ENCODE measurements at places on chromosomes 2 and 18.
A peak's percentile ranks its signal among the peaks of the same experiment; 100 is the strongest.

DNA sequence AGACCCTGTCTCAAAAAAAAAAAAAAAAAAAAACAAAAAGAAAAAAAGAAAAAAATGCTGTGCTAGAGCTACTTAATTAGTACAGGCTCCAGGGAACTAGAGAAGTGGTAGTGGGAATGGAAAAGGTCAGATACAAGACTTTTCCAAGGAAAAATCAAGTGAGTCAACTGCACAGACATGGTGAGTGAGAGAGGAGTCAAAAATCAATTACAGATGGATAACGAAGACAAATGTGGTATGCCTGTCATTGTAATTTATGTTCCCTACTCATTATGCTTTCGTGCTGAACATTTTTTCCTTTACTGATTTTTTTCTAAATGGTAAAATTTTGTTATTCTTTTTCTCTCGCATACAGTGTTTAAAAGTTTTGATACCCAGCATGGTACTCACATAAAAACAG, 111.5 kb downstream of the MDH1 start:
- peaks cover 10% of the 10 kb centered on the region for H3K27me3 ChIP-seq
- no peaks in the 10 kb centered on the region for H3K4me1 ChIP-seq
- no peak overlapping the region for H3K4me3 ChIP-seq
- no peak for DNase-seq
- no peak overlapping the region for H3K27ac ChIP-seq
- no peaks in the 10 kb centered on the region for H3K36me3 ChIP-seq

DNA sequence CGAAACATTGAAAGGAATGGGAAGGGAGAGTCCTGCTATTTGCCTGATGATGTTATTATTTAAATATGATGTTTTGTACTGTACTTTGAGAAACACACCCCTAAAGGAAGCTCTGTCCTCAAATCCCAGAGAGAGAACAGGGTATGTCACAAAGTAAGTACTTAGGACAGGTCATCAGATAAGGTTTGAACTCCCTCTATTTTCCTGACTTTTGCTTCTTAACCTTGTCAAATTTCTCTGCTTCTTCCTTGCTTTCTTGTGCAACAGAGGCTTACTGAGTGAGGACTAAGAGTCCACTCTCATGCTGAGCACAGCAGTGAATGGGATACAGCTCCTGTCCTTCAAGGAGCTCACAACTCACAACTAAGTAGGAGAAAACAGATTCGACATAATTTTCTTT, 3.7 kb downstream of the DGUOK start:
- no peaks in the 10 kb centered on the region for H3K27me3 ChIP-seq
- peaks cover 52% of the 10 kb centered on the region for H3K36me3 ChIP-seq
- H3K27ac ChIP-seq: no peak overlapping the region
- H3K4me3 ChIP-seq: no peak overlapping the region
- DNase-seq: no peak

- no peaks in the 10 kb centered on the region for H3K27me3 ChIP-seq
- H3K27ac ChIP-seq: peak overlapping the region; percentile 48
- H3K4me3 ChIP-seq: peak overlapping the region; percentile 84
- H3K36me3 ChIP-seq: peaks cover 44% of the 10 kb centered on the region
These were observed 815 bp downstream of the GMCL1 start for GRCh38 chr2:69830045-69830905.

DNA sequence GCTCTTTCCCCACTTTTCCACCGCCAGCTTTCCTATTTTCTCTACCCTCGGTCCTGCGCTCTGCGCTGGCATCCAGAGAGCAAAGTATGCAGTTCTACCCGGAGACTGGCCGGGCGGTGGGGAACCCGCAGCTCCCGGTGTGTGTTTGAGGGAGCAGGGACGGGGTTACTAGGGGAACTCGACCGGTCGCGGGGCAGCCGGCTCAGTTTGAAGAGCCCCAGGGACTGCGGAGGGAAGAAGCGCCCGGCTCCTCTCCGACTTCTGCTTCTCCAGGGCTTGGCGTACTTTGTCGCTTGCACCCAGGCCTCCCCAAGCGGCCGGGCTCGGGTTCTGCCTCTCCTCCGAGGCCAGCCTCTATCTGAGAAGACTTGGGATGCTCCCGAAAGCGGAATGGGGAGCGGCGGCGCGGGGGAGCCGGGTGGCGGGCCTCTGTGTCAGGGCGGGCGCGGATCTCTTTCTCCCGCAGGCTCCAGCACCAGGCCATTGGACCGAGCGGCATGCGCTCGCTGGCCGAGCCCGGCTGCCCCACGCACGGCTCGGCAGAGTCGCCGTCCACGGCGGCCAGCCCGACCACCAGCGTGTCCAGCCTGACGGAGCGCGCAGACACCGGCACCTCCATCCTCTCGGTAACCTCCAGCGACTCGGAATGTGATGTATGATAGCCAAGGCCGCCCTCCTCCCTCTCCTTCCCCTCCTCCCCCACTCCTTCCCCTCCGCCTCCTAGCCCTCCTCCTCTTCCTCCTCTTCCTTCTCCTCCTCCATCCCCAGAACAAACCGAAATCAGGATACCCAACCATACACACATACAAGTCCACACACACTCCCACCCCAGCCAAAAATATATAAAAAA, 2.8 kb downstream of the SIX3 start:
- peak overlapping the region; percentile 26 for H3K4me3 ChIP-seq
- H3K36me3 ChIP-seq: peaks cover 6% of the 10 kb centered on the region
- peaks cover 22% of the 10 kb centered on the region for H3K4me1 ChIP-seq
- no peak for DNase-seq

GRCh38 chr2:212318636-212319035, 220.0 kb downstream of the ERBB4 start:
- no peak for DNase-seq
- no peak overlapping the region for H3K27ac ChIP-seq
- H3K27me3 ChIP-seq: no peaks in the 10 kb centered on the region
- H3K36me3 ChIP-seq: no peaks in the 10 kb centered on the region
- H3K4me3 ChIP-seq: no peak overlapping the region

DNA sequence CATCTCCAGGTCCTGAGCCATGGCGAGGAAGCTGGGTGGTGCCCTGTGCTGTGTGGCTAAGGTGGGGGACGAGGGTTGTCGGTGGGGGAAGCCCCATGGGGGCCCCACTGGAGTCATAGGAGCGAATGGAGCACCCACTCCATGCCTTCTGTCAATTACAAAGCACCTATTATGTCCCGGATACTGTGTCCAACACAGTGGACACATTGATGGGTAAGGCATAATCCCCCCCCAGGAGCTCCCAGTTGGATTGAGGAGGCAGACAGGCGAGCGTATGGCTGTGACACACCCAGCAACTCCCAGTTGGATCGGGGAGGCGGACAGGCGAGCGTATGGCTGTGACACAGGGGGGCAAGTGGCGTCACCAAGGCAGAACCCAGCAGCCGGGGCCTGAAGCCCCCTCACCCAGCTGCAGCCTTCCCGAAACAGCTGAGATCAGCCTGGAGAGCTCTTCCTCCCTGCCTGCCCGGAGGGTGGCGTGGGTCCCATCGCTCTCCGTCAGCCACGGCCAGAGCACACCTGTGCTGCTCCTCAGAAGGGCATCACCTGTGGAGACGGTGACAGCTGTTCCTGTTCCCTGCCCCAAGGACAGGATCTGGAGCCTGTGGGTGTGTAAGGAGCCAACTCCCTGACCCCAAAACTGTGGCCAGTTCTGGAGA, 69.6 kb downstream of the HPCAL1 start:
- peaks cover 9% of the 10 kb centered on the region for H3K4me1 ChIP-seq
- H3K27ac ChIP-seq: no peak overlapping the region
- no peak overlapping the region for H3K4me3 ChIP-seq
- no peaks in the 10 kb centered on the region for H3K27me3 ChIP-seq
- DNase-seq: no peak

- H3K27ac ChIP-seq: no peak overlapping the region
- peaks cover 13% of the 10 kb centered on the region for H3K4me1 ChIP-seq
- no peak overlapping the region for H3K4me3 ChIP-seq
- peak; percentile 77 for DNase-seq
- peaks cover 7% of the 10 kb centered on the region for H3K27me3 ChIP-seq
These were observed 30.7 kb upstream of the PTMA start for GRCh38 chr2:231677632-231678104.

DNA sequence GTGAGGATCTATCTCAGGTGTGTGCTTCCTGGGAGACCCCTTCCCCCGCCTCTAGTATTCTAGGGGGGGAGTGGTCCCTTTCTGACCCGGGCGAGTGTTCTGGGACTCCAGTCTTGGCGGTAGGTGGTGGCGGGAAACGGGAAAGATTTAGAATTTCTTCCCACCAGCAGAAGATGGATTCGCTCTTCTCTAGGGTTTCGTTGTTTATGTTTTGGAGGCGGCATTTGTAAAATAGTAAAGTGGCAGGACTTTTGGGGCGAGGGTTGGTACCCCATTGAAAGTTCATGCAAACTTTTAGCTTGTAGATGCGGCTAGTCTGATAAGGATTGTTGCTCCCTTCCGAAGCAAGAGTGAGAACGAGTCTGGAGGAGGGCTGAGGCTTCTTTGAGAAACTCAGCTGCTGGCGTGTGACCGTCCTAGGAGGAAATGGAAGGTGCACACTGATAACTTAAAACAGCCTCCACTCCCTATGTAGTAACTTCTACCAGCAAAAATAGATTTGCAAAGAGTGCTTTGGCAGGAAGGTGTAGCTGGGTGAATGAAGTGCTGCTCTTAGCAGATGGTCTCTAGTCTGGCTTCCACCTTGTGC, 412 bp downstream of the GPD2 start:
- peak; percentile 22 for DNase-seq
- H3K36me3 ChIP-seq: peaks cover 31% of the 10 kb centered on the region
- H3K27ac ChIP-seq: peak overlapping the region; percentile 98
- peak overlapping the region; percentile 99 for H3K4me3 ChIP-seq
- H3K4me1 ChIP-seq: peaks cover 37% of the 10 kb centered on the region

GRCh38 chr2:169173876-169174275, 104.5 kb downstream of the DHRS9 start:
- no peaks in the 10 kb centered on the region for H3K36me3 ChIP-seq
- H3K4me1 ChIP-seq: no peaks in the 10 kb centered on the region
- no peak overlapping the region for H3K27ac ChIP-seq
- no peak for DNase-seq
- H3K4me3 ChIP-seq: no peak overlapping the region

- no peaks in the 10 kb centered on the region for H3K36me3 ChIP-seq
- peaks cover 7% of the 10 kb centered on the region for H3K4me1 ChIP-seq
- H3K27ac ChIP-seq: no peak overlapping the region
These were observed 97.9 kb upstream of the GPR45 start for GRCh38 chr2:105143467-105144151.

- no peaks in the 10 kb centered on the region for H3K36me3 ChIP-seq
- no peak overlapping the region for H3K4me3 ChIP-seq
- no peak overlapping the region for H3K27ac ChIP-seq
- no peaks in the 10 kb centered on the region for H3K4me1 ChIP-seq
- no peak for DNase-seq
- no peaks in the 10 kb centered on the region for H3K27me3 ChIP-seq
These were observed 128.3 kb downstream of the AFF3 start for GRCh38 chr2:100013892-100014677.

DNA sequence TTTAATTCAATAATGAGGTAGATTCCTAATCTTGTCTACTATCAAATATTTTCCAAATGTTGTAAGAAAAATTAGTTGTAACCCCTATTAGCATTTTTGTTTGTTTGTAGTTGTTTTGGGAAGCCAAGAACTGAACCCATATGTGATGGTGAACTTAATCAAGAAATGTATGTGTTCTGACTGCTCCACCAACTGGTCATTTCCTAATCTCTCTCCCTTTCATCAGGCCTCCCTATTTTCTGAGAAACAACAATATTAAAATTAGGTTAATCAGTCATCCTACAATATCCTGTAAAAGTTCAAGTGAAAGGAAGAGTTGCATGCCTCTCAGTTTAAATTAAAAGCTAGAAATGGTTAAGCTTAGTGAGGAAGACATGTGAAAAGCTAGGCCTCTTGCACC, 504.0 kb downstream of the EPHA4 start:
- no peak for DNase-seq
- no peaks in the 10 kb centered on the region for H3K27me3 ChIP-seq

- peaks cover 44% of the 10 kb centered on the region for H3K4me1 ChIP-seq
- H3K27ac ChIP-seq: peak overlapping the region; percentile 95
- DNase-seq: peak; percentile 50
- peak overlapping the region; percentile 96 for H3K4me3 ChIP-seq
- H3K36me3 ChIP-seq: peaks cover 43% of the 10 kb centered on the region
These were observed 753 bp downstream of the ITPRIPL1 start for GRCh38 chr2:96325884-96326255.

GRCh38 chr2:96924775-96925747, 55.2 kb upstream of the SEMA4C start:
- H3K4me1 ChIP-seq: peaks cover 17% of the 10 kb centered on the region
- H3K36me3 ChIP-seq: no peaks in the 10 kb centered on the region
- peaks cover 9% of the 10 kb centered on the region for H3K27me3 ChIP-seq
- DNase-seq: no peak
- peak overlapping the region; percentile 19 for H3K4me3 ChIP-seq

DNA sequence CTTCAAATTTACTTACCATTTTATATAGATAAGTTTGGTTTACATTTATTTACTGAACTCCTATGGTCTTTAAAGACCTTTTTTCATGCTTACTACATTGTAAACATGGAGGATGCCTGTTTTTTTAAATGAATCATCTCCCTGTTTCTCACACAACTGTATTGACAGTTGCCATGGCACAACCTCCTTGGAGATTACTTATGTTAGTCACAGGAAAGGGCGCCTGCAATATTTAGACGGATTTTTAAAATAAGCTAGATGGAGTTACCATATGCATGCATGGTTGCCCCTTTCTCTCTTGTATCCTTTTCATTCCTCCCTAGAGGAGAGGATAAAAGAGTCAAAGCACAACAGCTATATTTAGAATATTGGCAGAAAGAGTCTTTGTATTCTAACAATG, 34.8 kb upstream of the CCDC102B start:
- H3K27me3 ChIP-seq: no peaks in the 10 kb centered on the region
- no peak for DNase-seq
- no peaks in the 10 kb centered on the region for H3K36me3 ChIP-seq
- no peaks in the 10 kb centered on the region for H3K4me1 ChIP-seq
- no peak overlapping the region for H3K4me3 ChIP-seq

GRCh38 chr2:68413466-68413865, 48.4 kb downstream of the PLEK start:
- H3K36me3 ChIP-seq: no peaks in the 10 kb centered on the region
- H3K4me1 ChIP-seq: peaks cover 7% of the 10 kb centered on the region
- H3K27ac ChIP-seq: no peak overlapping the region
- H3K4me3 ChIP-seq: no peak overlapping the region
- H3K27me3 ChIP-seq: peaks cover 21% of the 10 kb centered on the region
- no peak for DNase-seq

Data from activated T-helper 2 cell treated with anti-CD3 and anti-CD28 coated beads, Interferon-gamma antibody, Interleukin-2, Interleukin-4, amounts not matched to agents 10 μg/mL and 5 μg/mL and 100 μg/mL, durations not matched to agents 14 hours and 24 hours and 36 hours (primary cell).